ENCODE measurements at places on chromosomes 1 and 21. TPM values are rescaled to one million over a fixed set of nuclear protein-coding genes. Genes with fewer than 3 reads are reported as not detected.

Gene APCS
- total RNA-seq = not detected

DNA sequence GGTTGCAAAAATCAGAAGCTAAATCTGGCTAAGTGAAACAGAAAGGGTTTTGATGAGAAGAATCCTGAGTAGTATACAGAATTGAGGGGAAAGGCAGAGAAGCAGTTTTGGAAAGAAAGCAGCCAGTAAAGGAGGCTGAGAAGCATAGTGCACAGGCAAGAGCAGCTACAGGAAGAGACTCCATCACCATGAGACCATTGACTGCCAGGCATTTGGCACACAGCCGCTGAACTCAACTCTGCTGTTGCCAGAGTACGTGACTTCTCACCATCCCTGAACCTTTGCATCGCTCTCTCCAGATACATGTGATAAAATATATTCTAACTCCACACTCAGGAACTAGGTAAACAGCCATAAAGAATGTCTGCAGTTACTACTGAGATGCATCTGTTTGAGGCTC, 128.3 kb upstream of the C1orf21 start:
- no peak overlapping the region for H3K27ac ChIP-seq
- no peaks in the 10 kb centered on the region for H3K27me3 ChIP-seq
- no peaks in the 10 kb centered on the region for H3K36me3 ChIP-seq
- H3K4me3 ChIP-seq = no peak overlapping the region
- no peak for DNase-seq
- peaks cover 8% of the 10 kb centered on the region for H3K4me1 ChIP-seq

DNA sequence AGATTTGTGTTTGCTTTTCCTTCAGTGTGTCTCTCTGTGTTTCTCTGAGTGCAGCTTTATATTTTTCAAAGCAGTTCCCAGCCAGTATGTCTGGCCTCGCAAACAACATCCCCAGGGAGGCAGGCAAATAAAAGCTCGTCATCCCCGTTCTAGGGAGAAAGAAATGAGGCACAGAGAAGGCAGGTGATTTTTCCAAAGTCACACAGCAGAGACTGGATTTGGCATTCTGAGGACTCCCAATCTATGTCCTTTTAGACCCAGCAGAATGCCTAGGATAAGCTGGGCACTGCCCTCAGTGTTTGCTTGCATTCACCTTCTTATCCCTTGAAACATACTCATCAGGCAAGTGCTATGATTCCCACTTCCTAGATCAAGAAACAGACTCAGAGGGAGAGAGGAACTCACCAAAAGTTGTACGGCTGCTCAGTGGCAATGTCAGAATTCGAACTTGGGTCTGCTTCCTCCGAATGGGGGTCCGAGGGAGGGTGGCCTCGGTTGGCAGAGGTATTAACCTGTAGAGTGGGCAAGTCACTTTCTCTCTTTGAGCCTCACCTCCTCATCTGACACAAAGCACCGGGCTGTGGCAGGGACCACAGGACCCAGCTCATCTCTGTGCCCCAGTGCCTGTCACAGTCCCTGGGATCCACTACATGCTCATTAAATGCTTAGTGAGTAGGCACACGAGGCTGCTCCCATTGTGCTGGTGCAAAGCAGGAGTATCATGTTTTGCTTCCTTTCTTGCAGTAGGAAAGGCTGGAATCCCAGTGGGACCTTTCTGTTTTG, 4.2 kb downstream of the RAP1GAP start:
- H3K27me3 ChIP-seq = peaks cover 21% of the 10 kb centered on the region
- H3K4me1 ChIP-seq = no peaks in the 10 kb centered on the region
- no peaks in the 10 kb centered on the region for H3K36me3 ChIP-seq
- no peak for DNase-seq

- H3K4me3 ChIP-seq = no peak overlapping the region
- no peak overlapping the region for H3K27ac ChIP-seq
- no peaks in the 10 kb centered on the region for H3K27me3 ChIP-seq
- H3K4me1 ChIP-seq = no peaks in the 10 kb centered on the region
- no peaks in the 10 kb centered on the region for H3K36me3 ChIP-seq
Observed at GRCh38 chr1:192183788-192184187, 25.5 kb downstream of the RGS18 start.

Gene AK5
- not detected for total RNA-seq
